ENCODE measurements at places on chromosomes 4 and X. TPM values are rescaled to one million over a fixed set of nuclear protein-coding genes. Genes with fewer than 3 reads are reported as not detected.

- no peak for DNase-seq
These were observed 120.4 kb upstream of the SCML1 start for GRCh38 chrX:17616936-17617335.

PDZD11 gene
- total RNA-seq = 25.0 TPM

- DNase-seq = no peak
These were observed 247.6 kb downstream of the PAPSS1 start for GRCh38 chr4:107472265-107472948.

GRCh38 chr4:158588285-158588684 is 66.6 kb downstream of the RXFP1 start:
- DNase-seq = no peak

DNA sequence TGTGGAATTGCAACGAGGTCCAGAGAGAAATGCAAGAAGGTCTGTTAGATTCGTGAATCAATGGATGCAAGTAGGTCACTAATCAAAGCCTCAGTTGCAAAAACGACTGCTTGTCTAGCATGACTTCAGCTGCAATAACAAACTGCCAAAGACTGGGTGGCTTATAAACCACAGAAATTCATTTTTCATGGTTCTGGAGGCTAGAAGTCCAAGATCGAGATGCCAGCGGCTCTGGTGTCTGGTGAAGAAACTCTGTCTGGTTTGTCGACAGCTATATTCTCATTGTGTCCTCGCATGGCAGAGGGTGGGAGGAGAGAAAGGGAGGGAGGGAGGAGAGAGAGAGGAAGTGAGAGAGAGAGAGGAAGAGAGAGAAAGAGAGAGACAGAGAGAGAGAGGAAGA is 114.7 kb downstream of the MXRA5 start:
- DNase-seq = no peak

DNA sequence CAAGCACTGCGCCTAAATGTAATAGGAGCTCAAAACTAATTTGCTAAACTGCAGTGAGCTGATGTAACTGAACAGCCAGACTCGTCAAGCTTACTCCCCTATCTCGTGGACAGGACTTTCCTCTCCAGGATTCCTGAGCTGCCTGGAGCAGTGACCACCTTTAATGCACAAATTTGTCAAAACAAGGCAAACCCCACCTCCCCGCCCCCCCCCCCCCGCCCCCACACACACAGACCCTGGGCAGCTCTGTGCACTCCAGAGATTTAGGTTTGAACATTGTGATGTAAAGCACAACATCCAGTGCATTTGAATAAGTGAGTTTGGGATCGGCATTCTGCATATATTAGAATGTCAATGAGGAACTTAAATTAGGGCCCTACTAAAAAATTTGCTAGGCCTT is 77.7 kb upstream of the DHX15 start:
- no peak for DNase-seq

DNA sequence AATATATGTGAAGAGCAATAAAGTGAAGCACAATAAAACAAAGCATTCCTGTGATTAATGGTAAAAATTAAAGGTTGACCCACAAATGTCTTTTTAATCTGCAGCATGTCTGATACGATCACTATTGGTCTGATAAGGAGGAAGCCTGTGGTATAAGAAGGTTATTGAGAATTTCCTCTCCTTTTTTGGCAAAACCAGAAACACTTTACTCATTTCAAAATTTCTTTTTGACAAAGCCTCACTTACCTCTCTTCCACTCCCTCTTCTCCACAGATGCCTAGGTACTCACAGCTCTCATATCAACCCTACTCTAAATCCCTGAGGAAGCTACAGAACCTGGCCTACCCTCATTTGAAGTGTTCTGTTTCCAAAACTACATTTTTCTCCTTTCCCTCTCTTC is 56.1 kb downstream of the TSPAN5 start:
- DNase-seq = no peak

DNA sequence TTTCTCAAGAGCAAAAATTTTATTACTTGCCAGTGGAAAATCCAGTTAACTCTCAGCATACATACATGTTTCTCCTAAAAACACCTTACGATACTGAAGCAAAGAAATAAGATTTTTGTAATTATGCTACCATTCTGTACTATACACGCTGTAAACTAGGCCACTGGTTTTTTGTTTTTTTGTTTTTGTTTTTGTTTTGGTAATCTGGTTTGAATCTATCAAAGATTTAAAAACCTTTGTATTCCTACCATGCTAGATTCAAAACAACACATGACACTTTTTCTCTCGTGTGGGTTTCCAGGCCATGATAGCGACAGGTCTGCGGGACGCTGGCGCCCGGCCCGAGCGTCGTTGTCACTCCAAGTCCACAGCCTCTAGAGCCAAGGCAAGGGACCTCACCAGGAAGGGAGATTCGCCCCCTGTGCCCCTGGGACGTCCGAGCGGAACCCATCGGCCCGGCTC is 723 bp downstream of the TMEM192 start:
- DNase-seq = peak; percentile 60

DNA sequence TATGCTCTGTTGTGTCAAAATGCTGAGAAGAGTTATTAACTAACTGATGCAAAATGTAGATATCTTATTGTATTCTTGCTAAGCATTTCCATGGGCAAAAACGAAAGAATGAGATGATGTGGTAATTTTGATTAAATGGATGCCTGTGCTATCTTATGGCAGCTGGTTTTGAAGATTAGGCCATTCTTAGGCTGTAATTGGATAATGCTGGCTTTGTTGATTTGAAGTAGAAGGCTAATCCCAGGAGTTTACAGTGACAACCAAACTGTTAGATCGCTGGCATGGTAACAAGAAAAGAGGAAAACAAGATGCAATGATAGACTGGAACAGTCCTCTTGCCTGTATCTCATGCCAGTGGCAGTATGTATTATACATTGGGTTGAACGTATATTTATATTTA is 74.1 kb upstream of the WDR44 start:
- DNase-seq = peak; percentile 23
